ENCODE measurements at places on chromosomes 6 and 20.

DNA sequence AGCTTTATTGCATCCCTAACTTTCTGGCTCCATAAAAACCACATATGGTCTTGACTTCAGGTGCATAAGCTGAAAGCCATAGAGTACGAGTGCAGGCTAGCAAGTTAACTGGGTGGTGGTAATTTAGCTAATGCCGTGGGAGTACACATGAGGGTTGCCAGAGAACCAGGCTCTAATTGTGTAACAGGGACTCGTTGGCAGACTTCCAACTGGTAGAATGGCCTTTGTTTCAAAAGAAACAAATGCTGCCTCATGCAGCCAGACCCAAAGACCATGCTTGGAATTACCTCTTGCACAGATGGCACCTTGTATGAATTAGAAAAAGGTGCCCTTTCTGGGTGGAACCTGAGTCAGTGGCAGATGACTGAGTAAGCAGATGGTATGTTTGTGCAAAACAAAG, 73.2 kb downstream of the LY86 start:
- no peak for DNase-seq

GRCh38 chr20:63702751-63703470, 4.9 kb downstream of the ARFRP1 start:
- DNase-seq: no peak

- no peak for DNase-seq
These were observed 31.3 kb upstream of the ZFAND3 start for GRCh38 chr6:37788259-37788658.

- no peak for DNase-seq
These were observed 60.0 kb downstream of the SYTL3 start for GRCh38 chr6:158709809-158710208.

DNA sequence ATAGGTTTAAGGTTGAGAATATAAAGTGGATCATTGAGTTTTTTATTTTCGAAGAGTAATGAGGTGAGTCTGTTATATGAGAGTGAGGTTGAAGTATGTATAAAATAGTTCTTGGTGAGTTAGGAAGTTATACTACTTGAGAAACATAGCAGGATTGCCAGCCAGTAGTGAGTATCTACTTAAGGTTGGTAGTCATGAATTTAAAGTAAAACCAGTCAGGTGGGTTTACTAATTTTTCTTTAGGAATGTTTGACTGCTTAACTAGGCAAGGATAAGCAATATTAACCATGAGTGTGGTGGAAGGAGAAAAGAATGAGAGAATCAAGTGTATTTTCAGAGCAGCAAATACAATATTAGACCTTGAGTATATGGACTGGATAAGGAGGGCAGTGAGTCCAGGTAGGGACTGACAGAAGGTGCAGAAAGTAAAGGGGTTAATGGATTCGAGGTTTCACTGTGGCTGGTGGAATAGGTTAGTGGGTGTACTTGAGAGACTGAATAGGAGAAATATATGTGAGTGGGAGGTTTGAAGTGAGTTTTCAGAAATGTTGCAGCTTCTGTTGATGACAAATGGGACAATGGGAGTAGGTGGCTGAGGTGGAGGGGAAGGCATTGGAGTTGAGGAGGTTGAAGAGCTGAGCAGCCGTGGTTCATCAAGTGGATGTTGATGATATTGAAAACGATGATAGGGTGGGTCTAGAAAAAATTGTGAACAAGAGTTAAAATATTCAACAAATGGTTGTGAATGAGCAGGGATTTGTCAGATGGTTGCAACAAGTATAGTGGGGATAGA, 232.5 kb upstream of the ASCC3 start:
- no peak for DNase-seq

DNA sequence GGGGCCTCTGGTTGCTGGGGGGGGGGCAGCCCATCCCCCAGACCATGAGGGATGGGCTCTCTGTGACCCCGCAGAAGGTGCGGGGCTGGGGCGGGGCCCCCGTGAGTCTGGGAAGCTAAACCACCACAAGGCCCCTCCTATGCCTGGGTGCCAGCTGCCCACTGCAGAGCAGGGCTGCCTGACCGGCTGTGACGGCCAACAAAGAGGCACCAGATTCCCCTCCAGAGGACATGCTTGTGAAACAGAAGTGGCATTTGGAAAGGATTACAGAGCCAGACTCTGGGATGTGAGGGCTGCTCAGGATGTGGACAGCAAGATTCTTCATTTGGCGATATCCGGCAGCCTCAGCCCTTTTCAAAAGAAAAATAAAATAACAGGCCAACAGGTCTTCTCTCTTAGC, 16.5 kb upstream of the NTSR1 start:
- DNase-seq: no peak

GRCh38 chr6:38350942-38351341, 288.8 kb downstream of the BTBD9 start:
- no peak for DNase-seq

DNA sequence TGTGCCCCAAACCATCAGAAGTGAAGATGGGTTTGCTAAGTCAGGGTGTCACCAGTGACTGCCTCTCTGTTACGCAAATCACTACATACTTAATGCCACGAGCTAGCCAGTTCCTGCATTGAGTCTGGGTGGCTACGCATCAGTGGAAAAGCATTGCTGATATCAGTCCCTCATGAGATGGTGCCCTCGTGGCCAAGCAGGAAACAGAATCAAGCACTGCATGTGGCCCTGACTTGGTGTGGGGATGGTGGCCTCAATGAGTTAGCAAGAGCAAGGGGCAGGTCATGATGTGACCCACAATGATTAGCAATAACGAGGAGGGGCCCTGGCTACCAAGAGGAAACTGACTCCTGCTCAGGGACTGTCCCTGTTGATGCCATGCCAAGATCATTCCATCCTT, 51.6 kb upstream of the FNDC1 start:
- DNase-seq: peak; percentile 69

GRCh38 chr6:107114213-107114925, 946 bp downstream of the BEND3 start:
- peak; percentile 82 for DNase-seq

DNA sequence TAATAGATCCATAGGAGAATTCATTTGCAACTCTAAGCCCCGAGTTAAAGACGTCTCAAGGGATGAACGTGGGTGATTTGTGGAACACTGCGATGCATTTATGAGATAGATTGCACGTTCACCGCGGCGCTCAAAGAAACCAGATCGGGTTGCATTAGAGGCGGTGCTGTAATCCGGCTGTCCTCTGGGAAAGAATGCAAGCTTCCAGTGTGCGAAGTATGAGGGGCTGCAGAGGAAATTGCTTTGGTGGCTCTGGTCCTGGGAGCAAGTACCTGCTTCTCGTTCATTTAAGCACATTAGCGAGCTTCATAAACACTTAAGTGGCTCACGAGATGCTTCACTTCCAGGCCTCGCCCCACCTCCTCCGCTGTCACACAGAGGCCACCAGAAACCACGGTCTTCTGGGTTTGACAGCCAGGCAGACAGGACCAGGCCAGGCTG, 182.3 kb downstream of the CDH4 start:
- no peak for DNase-seq

GRCh38 chr20:46630306-46630705, 21.0 kb downstream of the SLC13A3 start:
- DNase-seq: no peak

GRCh38 chr6:122727244-122727643, 52.3 kb upstream of the FABP7 start:
- DNase-seq: no peak

- no peak for DNase-seq
These were observed 7.8 kb upstream of the NEU1 start for GRCh38 chr6:31870385-31870921.

DNA sequence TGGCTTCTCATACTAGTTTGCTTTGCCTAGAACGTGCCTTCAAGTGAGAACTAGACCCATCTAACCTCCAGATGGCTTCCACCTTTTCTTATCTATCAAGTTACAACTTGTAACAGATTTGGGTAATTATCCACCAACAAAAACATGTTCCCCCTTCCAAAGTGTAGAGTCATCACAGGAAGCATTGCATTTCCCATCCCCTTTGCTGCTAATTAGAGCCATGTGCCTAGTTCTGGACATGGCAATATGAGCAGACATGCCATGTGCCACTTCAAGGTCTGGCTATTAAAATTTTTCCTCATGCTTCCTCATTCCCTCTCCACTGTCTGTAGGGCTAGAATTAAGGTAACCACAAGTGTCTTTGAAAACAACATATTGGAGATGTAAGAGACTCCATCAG, 814.4 kb downstream of the TENT5A start:
- DNase-seq: no peak

DNA sequence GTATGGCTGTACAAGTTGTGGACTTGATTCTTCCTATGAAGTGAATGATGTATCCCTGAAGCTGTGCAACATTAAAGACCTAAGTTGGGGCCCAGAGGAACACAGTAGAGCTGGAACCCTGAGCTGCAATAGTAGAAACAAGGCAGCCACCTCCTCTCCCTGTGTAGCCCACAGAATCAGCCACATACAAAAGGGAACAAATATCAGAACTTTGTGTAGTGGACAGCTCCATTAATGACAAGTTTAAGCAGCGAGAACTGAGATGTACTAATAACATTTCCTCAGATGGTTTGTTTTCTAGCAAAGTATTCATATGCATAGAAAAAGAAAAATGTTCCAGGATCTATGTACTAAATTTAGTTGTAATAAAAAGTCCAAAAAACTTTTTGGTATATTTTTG, 19.2 kb downstream of the PHACTR1 start:
- DNase-seq: no peak

DNA sequence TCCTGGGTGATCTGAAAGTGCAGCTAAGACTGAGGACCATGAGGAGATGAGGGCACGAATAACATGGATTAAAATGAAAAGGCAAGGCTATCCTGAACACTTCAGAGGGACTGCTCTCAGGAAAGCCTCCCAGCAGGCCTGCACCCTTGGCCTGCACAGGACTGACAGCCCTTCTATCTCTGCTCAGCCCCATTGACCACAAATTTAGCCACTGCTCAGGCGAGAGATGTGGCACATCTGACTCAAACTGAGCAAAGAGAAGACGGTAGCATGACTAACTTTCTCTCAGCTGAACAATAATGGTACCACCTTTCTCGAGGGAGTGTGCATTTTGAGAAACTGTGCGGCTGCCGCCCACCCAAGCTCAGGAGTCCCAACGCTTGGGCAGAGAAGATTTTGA, 257.5 kb downstream of the ADGB start:
- no peak for DNase-seq

- no peak for DNase-seq
These were observed 440.0 kb downstream of the HAO1 start for GRCh38 chr20:7500231-7500663.

- no peak for DNase-seq
These were observed 246.4 kb downstream of the PHACTR1 start for GRCh38 chr6:12962987-12963386.

DNA sequence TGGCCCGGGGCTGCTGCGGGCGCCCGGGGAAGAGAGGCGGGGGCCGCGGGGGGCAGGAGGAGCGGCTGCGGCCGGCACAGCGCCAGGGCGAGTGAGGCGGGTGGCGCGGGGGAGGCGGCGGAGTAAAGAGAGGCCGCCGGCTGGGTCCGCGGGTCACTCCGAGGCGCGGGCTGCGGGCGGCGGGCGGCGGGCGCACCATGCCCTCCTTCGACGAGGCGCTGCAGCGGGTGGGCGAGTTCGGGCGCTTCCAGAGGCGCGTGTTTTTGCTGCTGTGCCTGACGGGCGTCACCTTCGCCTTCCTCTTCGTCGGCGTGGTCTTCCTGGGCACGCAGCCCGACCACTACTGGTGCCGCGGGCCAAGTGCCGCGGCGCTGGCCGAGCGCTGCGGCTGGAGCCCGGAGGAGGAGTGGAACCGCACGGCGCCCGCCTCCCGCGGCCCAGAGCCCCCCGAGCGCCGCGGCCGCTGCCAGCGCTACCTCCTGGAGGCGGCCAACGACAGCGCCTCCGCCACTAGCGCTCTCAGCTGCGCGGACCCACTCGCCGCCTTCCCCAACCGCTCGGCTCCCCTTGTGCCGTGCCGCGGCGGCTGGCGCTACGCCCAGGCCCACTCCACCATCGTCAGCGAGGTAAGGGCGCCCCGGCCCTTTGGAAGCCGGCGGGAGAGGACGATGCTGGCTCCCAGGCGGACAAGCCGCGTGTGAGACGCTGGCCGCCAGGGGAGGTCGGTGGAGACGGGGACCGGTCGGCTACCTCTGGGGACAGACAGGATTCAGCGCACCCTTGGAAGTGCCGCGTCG, at the start of gene SLC22A3:
Gene SLC22A3, plus strand, starts transcription at position 156 of the 797 bp plus-strand sequence. Its CDS starts 42 bp downstream, at position 198.
- DNase-seq: no peak

DNA sequence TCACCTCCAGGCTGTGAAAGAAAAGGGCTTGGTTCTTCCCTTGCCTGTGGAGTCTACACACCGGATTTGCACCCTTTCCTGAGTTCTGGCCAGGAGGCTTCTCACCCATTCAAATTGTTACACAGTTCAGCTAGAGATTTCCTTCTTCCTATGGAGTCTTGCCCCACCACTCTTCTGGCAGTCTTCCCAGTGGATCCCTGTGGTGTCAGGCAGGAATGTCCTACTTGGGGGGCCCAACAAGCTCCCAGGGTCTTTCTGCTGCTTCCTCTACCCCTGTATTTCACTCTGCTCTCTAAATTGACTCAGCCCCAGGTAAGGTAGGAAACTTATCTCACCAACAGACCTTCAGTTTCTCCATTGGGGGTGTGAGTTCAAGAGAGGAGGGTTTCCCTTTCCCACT, 14.0 kb upstream of the CST9L start:
- no peak for DNase-seq

- peak; percentile 8 for DNase-seq
These were observed 215.1 kb downstream of the DLL1 start for GRCh38 chr6:170075659-170076223.

GRCh38 chr20:3165473-3166337, 6.0 kb upstream of the FASTKD5 start:
- no peak for DNase-seq

DNA sequence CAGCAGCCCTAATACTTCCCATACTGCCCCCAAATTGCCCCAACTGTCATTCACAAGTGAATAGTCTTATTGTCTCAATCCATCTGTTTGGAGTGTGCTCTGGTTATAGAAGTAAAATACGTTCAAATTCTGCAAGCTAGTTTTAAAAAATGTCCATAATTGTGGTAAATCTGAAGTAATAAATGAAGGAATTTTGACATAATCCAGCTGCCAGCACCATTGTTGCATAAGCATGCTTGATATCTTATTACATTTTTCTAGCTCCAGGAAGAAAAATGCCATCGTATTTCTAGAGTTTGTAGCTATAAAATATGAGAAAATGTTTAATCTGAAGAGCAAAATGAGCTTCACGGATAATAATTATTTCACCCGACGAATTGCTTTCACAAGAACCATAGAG, 664.7 kb downstream of the RFPL4B start:
- DNase-seq: no peak

- DNase-seq: no peak
These were observed 670.8 kb downstream of the PRKN start for GRCh38 chr6:162056745-162057144.

GRCh38 chr6:114053791-114054190, 82.8 kb upstream of the HDAC2 start:
- DNase-seq: no peak

DNA sequence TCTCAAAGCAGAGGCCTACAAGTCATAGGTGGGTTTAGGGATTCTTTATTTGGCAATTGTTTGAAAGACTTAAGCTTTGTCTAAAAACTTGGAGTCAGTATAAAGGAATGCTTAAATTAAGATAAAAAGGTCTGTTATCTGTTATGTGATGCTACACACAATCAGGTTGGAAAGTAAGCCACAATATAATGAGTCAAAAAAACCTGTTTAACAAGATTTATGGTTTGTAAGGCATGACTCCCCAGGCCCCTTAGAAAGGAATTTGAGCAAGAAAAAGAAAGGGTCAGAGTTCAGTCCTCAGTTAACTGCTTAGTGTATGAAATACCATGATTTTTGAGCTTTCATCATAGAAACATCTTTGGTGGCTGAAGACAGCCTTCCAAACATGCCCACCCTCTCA, 66.8 kb upstream of the HMGN3 start:
- DNase-seq: no peak
